ENCODE measurements at places on chromosomes 7 and 10. TPM values are rescaled to one million over a fixed set of nuclear protein-coding genes. Genes with fewer than 3 reads are reported as not detected.

DNA sequence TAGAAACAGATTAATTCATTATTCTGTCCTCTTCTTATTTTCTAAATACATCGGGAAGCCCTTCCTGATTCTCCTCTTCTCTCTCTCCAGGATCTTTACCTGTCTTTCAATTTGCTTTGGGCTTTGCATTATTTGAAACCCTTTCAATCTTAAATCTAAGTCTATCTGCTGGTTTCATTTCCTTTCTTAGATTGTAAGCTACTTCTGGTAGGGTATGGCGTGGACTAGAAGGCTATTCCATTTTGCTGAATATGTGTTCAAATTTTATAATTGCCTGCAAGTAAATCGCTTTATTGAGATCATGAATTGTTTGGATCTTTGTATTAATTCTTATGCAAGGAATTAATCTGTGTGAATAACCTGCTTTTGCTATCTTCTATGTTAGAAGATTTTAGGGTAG is 11.1 kb downstream of the STAM start:
- DNase-seq = no peak

DNAJC12 gene
- 15.5 TPM for total RNA-seq

- DNase-seq = no peak
These were observed 10.4 kb downstream of the VCL start for GRCh38 chr10:74008212-74008731.

DNA sequence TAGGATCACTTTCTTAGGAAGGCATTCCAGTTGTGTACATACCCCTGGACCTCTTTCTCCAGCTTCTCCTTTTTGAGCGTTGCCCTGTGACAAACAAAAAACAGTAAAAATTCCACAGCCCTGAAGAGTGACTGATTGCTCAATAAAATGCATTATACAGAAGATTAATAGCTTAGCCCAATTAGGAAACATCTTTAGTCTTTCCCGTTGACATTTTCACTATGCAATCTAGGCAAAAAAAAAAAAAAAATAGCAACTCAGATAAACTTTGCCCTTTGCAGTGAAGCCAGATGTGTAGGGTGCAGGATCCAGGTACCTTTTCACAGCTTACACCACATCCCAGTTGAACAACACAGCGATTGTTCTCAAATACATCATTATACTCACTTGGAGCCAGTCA is 17.9 kb downstream of the COL28A1 start:
- DNase-seq = no peak

- no peak for DNase-seq
These were observed at the start of gene CDHR1 for GRCh38 chr10:84194424-84195043. Gene CDHR1 (plus strand): TSS chr10:84194537. CDS start chr10:84194761, 224 bp downstream.

Measured in spinal cord (tissue), 10 donors.